Stimulated activated CD8-positive, alpha-beta memory T cell treated with anti-CD3 and anti-CD28 coated beads, Interleukin-2, amount 100 ng/mL, for 1 hour (primary cell): ENCODE measurements at places on chromosomes 1 and 21.
A peak's percentile ranks its signal among the peaks of the same experiment; 100 is the strongest.

GRCh38 chr1:227733751-227734545 lies 1.2 kb downstream of the JMJD4 start:
- no peak for DNase-seq

- DNase-seq, result no peak
These were observed 269.5 kb downstream of the HHAT start for GRCh38 chr1:210598135-210598652.

DNA sequence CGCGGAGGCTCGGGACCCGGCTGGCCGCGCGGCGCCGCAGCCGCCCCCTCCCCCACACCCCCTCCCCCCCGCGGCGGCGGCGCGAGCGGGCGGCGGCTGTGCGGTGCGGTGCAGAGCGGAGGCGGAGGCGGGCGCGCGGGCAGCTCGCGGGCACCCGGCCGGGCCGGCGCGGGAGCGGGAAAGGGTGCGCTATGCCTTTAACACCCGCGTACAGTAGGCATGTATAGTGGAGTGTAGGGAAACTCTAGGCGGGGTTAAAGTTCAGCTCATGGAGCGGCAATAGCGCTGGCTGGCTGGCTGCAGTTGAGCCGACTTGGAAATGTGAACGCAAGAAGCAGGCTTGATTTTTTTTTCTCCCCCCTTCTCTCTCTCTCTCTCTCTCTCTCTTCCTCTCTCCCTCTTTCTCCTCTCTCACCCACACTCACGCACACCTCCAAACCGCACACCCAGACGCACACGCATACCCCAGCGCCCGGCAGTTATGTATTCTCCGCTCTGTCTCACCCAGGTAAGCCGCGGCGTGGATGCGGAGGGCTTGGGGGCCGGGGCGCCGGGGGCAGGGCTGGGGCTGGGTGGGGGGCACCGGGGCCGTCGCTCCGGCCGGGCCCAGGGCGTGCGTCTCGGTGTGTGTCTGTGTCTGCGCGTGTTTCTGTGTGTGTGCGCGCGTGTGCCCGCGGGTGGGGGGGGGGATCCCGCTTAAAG lies at the start of gene NFIA:
Gene NFIA (plus strand): TSS at position 251 of the 702 bp plus-strand sequence.
- no peak for DNase-seq

- no peak for DNase-seq
These were observed 5.9 kb upstream of the LEPR start for GRCh38 chr1:65414538-65414937.

DNA sequence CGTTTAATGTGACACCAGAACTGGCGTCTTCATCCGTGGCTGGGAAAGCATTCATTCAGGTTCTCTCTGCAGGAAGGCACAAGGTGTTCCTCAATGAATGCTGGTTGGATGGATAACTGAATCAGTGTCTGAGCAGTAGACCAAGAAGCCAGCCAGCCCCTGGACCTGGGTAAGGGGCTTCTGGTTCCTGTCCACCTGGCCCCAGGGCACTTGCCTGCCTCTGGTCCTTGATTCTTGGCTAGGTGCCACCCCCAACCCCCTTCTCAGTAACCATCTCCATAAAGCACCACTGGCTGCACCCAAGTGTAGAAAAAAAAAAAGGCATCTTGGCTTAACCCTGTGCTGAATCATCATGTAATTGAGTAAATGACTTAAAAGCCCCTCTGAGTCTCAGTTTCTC lies 59.1 kb downstream of the KCND3 start:
- DNase-seq, result no peak

GRCh38 chr1:173193639-173194038 lies 13.5 kb downstream of the TNFSF4 start:
- DNase-seq, result no peak

- no peak for DNase-seq
These were observed 2.8 kb downstream of the TARBP1 start for GRCh38 chr1:234476172-234476571.

DNA sequence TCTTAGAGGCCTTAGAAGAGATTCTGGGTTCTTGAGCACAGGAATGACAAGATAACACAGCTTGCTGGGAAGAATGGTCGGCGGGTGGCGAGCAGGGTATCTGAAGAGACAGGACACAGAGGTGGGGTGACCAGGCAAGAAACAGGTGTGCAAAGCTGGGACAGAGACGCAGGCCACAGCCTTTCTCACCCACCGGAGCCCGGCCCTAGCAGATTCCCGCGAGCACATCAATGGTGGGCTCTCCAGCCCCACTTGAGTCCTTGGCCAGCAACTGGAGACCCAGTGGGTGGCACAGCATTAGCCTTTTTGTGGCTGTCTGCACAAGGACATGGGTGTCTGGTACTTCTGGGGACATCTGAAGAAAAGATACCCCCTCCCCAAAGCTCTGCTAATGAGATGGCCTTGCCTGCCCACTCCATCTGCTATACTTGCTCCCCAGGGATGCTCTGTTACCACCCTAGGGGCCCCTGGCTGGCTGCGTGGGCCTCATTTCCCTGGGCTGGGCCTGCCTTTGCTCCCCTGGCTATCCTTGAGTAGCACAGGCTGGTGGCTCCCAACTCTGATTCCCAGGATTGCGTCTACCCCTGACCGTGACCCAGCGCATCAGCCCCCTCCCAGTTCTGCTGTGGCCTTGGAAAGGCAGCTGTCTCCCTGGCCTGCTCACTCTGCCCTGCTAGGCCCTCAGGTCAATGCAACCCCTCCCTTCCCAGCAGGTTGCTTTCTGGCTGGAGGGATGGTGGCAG lies 127.2 kb upstream of the ADAR start:
- DNase-seq, result no peak

- no peak for DNase-seq
These were observed 150.9 kb downstream of the GRIK3 start for GRCh38 chr1:36883315-36883949.

DNA sequence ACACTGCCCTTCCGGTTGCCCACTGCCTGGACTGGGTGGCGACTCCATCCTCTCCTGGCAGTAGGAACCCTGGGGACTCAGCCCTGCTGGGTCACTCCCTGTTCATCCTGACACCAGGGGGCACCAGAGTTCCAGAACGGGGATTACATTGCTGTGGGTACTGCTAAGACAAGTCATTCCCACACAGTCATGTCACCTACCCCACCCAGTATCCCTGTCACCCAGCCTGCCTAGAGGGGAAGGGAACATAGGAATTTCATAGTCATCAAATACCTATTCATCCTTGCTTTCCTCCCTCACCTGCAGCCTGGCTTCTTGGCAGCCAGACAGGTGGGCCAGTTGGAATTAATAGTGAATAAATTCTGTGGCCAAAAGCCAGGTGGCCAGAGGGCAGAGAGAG lies 9.8 kb upstream of the SFN start:
- peak; percentile 75 for DNase-seq

GRCh38 chr21:43825936-43826622 lies 36.7 kb downstream of the RRP1 start:
- no peak for DNase-seq

DNA sequence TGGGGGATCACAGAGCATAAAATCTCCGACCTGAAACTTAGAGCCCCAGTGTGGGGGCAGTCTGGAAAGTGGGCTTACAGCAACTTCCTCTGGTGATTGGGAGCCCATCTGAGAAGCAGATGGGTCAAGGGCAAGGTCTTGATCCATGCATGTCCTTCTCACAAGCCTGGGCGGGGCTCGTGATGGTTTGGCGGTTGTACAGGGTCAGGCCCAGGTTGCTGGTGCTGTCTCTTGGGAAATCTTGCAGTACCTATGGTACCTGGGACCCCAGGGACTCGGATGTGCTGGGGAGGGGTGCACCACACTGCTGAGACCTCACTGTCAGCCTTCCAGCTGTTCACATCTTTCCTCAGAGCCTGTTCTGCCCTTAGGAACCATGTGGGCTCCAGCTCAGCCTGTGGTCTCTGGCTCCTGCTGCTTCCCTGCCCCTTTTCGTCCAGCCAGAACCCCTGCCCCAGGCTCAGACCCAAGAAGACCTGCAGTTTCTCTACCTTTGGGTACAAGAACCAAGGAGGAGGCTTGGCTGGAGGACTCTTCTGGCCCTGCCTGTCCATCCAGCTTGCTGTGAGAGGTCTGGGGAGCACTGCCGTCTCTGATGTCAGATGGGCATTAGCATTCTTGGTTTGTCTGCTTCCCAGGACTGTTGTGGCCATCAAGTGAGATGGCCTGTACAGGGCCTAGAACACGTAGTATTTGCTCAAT lies 24.5 kb downstream of the WNT4 start:
- DNase-seq, result no peak

GRCh38 chr21:34128674-34129038 lies 55.3 kb downstream of the MRPS6 start:
- no peak for DNase-seq

DNA sequence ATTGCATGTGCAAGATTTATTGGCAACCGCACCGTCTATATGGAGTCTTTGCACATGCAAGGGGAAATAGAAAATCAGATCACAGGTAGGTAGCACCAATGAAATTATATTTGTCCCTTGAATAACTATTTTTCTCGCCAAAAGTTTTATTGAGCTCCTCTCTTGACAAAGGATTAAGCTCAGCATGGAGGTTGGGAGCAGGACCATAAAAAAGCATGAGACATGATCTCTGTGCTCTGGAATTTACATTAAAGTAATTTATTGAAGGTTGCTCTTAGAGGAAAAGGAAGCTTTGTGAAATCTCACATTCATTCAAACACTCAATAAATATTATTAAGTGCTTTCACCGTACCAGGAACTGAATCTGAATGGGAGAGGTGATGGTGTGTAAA lies 66.0 kb upstream of the UBE2U start:
- DNase-seq, result no peak

GRCh38 chr1:175278734-175279116 lies 86.1 kb upstream of the KIAA0040 start:
- DNase-seq, result no peak

- no peak for DNase-seq
These were observed 818.9 kb downstream of the KCNT2 start for GRCh38 chr1:195789321-195789720.

GRCh38 chr1:16971341-16972188 lies 8.9 kb downstream of the MFAP2 start:
- no peak for DNase-seq

DNA sequence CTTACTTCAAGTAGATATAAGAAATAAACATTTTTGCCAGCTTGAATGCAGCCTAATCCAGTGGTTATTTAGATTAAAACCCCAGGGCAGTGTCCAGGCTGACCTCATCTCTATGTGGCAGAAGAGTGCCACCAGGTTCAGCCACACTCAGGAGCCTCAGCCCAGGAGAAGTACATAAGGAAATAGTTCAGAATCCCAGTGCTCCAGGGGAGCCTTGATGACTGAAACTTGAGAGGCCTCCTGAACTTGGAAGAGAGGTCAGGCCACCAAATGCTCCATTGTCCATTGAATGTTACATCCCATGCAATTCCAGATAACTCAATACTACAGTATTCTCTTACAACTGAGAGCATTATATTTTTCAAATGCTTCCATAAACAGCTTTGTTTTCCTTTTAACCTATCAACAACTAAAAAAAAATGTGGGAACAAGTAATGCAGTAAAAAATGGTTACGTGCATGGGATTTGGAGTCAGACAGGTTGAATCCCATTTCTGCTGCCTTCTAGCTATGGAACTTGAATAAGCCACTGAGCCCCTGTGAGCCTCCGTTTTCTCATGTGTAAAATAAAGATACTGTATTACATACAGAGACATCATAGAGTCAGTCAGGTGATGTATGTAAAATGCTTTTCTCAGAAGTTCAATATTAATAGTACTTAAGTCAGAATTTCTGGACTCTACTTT lies 248.0 kb downstream of the PLPP3 start:
- DNase-seq, result no peak

DNA sequence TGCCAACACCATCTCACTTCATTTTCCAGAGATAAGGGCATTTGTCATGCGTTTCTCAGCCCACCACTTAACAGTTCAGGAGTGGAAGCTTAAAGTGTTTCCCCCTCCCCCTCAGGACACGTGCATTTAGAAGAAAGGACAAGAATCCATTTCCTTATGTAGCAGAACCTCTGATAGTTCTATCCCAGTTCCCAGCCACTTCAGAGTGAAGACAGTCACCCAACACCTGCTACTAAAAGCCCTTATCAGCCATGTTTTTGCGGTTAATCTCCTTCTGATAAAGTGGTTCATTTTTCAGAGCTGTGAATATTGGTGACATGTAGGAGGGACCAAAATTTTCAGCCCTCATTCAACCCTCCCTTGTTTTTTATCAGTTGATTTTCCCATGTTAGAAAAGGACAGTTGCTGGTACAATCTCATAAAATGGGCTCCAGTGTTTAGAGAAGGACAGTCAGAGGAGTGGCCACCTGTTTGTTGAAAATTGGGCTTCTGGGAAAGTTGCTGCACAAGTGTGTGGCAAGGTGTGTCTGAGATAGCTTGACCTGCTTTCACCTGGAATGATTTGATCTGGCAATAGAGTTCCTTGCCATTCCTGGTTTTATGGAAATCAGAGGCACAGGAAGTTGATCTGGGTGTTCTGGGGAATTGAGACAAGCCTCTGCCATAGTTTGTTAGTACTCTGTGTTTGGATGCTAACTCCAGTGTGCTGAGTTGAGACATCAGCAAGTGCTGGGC lies 114.0 kb downstream of the PPP1R12B start:
- DNase-seq, result no peak

- DNase-seq, result no peak
These were observed 33.8 kb upstream of the FCRL3 start for GRCh38 chr1:157734321-157734720.

DNA sequence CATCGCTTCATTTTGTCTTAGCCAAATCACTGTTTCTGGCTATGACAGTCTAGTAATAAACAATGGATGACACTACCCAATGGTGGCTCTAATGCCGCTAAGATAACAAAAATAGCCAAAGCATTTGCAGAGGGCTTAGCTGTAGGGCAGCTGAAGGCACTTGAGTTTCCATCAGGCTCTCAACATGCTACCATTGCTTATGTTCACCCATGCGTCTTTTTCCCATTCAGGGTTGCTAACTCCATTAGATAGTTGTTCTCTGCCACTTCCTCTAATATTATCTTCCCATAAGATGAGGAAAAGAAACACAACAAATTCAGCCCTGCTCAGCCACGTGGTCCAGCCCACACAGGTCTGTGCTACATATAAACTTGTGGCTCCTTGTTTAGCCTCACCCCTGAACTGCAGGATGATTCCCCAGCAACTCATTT lies 159.6 kb downstream of the TOMM20 start:
- no peak for DNase-seq

DNA sequence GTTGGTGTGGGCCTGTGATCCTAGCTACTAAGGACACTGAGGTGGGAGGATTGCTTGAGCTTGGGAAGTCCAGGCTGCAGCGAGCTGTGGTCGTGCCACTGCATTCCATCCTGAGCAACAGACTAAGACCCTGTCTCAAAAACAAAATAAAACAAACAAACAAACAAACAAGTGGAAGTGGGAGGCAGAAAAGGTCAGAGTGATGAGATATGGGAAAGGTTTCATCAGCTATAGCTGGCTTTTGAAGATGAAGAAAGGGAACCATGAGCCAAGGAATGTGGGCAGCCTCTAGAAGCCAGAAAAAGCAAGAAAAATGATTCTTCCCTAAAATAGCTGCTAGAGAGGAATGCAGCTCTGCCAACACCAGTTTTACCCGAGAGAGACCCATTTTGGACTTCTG lies 10.6 kb upstream of the NUCKS1 start:
- DNase-seq, result no peak

DNA sequence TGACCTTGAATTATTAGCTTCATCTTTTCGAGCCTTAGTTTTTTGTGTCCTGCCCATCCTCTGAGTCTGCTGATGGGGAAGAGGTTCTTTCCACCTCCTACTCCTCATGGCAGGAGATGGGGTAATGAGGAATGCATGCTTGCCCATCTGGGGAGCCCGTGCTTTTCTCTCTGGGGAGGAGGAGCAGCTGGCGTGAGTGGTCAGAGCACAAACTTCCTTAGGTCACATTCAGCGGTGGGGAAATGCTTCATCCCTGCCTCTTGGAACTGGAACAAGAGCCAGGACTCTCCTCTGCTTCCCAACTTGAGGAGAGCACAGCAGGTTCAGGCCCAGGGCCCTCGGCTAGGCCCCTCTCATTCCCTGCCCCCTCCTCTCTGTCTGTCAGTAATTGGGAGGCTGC lies 155.0 kb downstream of the PCNX2 start:
- DNase-seq, result no peak
